Activated CD8-positive, alpha-beta memory T cell treated with anti-CD3 and anti-CD28 coated beads for 48 hours (primary cell): ENCODE measurements at places on chromosomes 1 and 21.
A peak's percentile ranks its signal among the peaks of the same experiment; 100 is the strongest.

DNA sequence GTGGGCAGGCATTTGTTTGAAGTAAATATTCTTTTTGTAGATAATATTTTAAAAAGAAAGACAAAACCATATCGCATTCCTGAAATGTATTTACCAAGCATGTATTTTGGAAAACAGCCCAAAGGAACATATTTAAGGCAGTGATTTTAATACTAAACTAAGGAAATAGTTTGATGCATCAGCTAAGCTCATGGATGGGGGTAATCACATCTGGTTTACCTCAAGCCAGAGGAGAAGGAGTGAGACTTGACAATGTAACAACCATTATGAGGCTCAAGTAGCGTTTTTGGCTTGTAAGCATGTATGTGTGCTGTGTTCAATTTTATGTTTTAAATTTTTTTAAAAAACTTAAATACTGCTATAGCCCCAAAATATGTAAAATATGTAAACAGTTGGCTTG is 390.5 kb downstream of the DISC1 start:
- DNase-seq: no peak

GRCh38 chr1:21706151-21706835 is 37.1 kb upstream of the RAP1GAP start:
- DNase-seq: no peak

DNA sequence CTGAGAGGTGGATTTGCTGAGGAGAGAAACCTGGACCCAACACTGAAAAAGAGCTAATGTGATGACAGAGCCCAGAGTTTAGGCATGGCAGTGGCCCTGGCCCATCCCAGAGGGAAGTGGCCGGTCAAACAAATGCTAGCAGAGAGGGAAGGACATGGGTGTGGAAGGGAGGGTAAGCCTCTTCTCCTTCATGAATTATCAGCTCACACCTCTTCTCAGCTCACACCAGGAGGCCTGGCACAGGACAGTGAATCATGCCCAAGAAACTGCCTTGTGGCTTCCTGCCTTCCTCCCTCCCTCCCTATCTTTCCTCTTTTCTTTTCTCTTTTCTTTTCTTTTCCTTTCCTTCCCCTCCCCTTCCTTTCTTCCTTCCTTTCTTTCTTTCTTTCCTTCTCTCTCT is 1.3 kb upstream of the SPRR3 start:
- no peak for DNase-seq

GRCh38 chr1:196091397-196092135 is 516.7 kb downstream of the KCNT2 start:
- no peak for DNase-seq

GRCh38 chr1:234478481-234479309 is at the start of gene TARBP1:
Gene TARBP1 (minus strand): TSS chr1:234479179. CDS start chr1:234479103, 76 bp downstream.
- peak; percentile 59 for DNase-seq

GRCh38 chr1:162689745-162690671 is 57.7 kb downstream of the DDR2 start:
- no peak for DNase-seq

DNA sequence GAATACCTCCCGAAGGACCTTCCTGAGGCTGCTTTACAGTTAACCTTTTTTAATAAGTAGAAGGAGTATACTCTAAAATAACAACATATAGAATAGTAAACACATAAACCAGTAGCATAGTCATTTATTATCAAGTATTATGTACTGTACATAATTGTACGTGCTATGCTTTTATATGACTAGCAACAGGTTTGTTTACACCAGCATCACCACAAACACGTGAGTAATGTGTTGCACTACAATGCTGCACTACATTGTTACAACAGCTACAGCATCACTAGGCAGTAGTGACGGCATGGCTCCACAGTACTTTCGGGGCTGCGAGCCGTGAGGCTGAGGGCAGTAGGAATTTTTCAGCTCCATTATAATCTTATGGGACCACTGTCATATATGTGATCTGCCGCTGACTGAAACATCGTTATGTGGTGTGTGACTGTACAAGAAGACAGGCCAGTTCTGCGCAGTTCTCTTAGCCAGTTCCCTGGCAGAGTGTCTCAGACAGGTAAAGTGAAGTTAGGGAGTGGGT is 82.8 kb upstream of the LRRC8D start:
- no peak for DNase-seq

DNA sequence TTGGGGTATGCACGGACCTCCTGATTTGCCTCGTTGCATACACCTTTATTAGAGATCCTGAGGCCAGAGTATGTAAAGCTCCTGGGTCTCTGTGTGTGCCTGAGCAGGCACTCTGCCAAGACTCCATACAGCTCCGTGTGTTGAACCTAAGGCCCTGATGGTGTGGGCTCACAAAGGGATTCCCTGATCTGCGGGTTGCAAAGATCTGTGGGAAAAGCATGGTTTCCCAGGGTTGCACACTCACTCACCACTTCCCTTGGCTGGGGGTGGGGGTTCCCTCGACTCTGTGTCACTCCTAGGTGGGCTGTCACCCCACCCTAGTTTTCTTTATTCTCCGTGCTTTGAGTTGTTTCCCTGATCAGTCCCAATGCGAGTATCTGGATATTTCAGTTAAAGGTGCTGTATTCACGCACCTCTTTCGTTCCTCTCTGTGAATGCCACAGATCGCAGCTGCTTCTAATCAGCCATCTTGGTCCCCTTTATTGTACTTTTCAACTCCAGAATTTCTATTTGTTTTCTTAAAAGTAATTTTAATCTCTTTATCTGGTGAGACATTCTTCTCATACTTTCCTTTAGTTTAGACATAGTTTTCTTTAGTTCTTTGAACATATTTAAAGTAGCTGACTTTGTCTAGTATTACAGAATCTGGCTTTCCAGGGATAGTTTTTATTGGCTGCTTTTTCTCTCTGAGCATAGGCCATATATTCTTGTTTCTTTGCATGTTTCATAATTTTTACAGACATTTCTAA is 39.0 kb upstream of the F3 start:
- no peak for DNase-seq

GRCh38 chr1:34787461-34788420 is 5.1 kb upstream of the GJA4 start:
- DNase-seq: no peak

DNA sequence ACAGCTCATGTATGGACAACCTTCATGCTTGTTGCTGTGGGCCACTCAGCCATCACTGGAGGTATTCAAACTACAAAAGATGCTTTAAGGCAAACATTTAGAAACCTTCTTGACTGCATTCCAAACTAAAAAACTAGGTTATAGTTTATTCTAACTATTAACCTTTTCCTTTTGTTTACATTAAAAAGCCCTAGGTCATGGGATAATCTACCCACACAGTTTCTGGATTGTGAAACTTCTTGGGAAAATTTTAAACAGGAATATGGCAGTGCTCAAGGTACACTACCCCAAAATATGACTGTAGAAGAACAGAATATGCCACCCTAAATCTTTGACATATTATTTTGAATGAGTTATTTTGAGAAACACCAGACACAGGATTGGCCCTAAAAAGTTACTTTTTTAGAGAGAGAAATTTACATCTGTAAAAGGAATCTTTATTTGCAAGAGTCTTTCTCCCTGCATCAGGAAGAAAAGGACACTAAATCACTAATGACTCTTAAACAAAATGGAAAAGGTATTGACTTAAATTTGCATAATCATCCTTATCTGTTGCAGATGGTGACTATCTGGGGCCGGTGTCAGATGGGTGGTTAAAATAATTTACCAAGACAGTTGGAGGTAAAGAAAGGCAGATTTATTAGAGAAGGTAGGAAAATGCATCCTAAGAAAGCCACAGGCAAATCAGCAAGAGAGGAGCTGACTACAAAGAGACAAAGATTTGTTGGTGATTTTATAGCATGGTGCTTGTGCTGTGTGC is 25.1 kb upstream of the NUF2 start:
- no peak for DNase-seq

- no peak for DNase-seq
Measured at GRCh38 chr1:151371370-151372057, 991 bp downstream of the SELENBP1 start.

GRCh38 chr1:33137800-33138199 is 44.0 kb downstream of the TRIM62 start:
- DNase-seq: no peak

- no peak for DNase-seq
Measured at GRCh38 chr1:113515498-113515897, 125.2 kb downstream of the MAGI3 start.

DNA sequence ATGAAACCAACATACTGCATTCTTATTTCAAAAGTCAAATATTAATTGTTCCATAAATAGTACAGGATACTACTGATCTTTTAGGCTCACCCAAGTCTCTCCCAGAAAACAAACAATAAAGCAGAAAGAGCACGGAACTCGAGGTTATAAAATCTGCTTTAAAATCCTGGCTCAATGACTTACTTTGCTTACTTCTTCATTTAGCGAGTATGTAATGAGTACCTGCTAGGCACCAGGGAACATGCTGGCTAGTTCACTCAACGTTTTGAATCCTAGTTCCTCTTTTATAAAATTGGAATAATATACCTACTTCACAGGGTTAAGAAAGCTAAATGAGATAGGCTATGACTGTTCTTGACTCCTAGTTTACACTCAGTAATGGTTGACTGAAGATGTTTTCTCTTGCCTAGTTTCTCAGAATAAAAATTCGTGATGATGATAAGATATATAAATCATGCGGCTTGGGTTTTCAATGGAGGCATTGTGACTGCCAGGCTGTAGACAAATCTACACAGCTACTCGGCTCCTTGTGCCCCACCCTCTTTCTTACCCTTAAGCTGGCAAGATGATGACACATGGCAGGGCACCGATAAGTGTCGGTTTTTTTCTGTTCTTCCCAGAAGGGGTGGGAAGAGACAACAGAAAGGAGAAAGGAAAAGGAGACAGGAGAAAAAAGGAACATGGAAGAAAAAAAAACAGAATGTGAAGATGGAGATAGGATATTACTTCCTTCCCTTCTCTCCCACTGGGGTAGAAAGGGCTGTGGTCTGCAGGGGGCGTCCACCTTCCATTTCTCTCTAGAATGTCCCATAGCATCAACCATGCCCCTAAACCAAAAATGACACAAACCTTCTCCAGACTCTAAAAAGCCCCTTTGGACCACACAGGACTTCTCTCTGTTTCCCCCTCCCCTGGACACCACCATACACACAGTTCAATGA is 507.1 kb downstream of the SMYD3 start:
- no peak for DNase-seq

GRCh38 chr1:10779841-10780240 is 16.6 kb downstream of the CASZ1 start:
- DNase-seq: no peak

DNA sequence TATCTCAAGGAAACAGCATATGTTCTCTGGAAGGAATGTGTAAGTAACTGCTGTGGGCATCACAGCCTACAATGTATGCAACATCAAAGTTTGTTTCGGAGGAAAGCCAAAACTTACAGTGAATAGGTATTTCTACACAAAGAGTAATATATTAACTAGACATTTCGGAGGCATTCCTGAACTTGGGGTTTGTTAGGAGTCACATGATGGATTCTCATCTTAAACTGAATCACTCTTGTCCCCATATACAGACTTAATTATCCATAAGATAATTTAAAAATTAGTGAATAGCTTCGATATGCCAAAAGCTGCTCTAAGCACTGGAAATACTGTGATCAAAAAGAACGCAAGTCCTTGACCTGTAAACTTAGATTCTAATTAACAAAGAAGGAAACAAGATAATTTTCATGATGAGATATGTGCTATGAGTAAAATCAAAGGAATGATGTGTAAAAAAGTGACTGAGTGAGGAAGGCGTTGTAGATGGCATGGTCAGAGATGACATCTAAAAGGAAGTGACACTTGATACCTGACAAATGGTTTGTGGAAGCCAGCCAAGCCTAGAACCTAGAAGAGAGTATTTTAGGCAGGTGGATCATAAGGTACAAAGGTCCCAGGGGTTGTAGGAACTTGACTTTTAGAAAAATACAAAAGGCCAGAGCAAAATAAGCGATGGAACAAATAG is 273.1 kb downstream of the MRPL39 start:
- DNase-seq: no peak

- DNase-seq: no peak
Measured at GRCh38 chr1:198391393-198392020, 149.0 kb downstream of the ATP6V1G3 start.

DNA sequence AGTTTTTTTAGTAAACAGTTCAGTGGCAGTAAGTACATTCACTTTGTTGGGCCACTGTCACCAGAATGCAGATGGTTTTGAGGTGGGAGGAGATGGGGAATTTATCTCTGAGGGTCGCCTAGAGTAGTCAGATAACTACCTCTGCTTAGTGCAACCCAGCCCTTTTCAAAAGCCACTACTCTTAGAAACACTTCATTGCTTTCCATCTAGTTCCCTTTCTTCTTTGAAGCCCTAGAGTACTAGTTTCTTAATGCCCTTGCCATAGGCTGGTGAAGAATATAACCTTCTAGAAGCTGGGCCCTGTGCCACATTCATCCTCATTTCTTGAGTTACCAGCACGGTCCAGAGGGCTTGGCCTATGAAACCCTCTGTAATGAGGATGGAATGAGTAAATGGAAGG is 28.4 kb upstream of the ST3GAL3 start:
- no peak for DNase-seq

- peak; percentile 19 for DNase-seq
Measured at GRCh38 chr1:156055281-156056048, 883 bp downstream of the LAMTOR2 start.

DNA sequence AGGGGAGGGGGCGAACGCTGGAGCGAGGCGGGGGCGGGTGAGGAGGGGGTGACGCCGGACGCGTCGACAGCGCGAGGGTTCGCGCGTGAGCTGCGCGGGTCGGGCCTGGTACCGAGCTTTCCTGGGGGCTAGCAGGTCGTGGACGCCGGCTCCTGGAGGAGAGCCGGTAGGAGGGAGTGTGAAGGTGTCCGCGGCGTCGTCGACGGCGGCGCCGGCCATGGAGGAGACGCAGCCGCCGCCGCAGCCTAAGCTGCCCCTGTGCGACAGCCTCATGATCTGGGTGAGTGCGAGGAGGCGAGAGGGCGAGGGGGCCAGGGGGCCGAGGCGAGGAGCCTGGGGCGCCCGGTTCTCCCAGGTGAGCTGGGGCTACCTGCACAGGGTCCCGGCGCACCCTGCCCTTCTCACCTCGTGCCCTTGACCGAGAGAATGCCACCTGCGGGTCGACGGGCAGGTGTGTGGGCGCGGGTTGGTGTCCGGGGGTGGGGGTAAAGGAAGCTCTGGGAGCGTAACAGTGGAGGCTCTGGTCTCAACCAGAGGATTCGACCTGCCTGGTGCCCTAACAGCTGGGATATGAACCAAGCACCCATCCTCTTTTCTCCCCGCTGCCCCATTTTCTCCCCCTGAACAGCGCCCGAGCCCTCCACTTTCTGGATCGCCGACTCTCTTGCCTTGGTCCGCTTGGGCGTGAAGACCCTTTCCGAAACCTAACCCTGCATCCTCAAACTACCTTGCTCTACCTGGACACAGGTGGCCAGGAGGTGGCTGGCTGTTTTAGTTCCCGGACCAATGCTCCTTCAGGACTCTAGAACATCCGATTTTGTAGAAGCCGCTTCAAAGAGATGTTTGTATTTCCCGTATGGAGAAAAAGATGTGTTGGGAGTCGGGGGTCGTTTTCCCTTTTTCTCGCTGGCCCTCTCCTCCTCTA is at the start of gene HOOK1:
Gene HOOK1, plus strand, starts transcription at position 49 of the 925 bp plus-strand sequence. Its CDS starts 169 bp downstream, at position 218.
- DNase-seq: peak; percentile 5

DNA sequence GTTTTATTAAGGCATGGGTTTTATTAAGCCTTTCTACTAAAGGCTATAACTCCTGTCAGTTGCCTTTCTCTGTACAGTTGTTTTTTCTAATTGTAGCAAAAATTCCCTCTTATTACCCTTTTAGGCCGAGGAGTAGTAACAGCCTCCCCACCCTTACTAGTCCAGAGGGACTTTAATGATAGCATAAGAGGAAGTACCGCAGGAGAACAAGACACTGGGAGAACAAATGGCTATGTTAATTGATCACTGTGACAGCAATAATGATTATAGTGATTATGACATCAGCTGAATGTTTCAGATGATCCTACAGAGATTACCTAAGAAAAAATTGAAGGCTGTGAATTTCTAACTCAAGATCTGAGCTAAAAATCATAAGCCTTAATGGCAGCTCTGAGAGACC is 383.0 kb upstream of the PTBP2 start:
- no peak for DNase-seq

- no peak for DNase-seq
Measured at GRCh38 chr1:165281207-165281901, 75.2 kb downstream of the LMX1A start.
